ENCODE measurements at places on chromosomes 2 and 18.
A peak's percentile ranks its signal among the peaks of the same experiment; 100 is the strongest.

DNA sequence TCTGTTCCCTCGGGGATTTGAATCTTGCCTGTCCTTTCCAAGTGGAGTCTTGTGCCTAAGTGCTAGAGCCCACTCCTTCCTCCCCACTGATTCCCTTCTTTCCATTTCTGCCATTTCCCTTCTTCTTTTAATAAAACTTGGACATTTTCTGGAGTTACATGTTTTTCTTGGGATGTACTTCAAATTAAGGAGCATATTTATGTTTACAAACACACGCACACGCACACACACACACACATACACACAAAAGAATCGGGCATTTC lies 154.2 kb downstream of the TGIF1 start:
- DNase-seq: no peak

DNA sequence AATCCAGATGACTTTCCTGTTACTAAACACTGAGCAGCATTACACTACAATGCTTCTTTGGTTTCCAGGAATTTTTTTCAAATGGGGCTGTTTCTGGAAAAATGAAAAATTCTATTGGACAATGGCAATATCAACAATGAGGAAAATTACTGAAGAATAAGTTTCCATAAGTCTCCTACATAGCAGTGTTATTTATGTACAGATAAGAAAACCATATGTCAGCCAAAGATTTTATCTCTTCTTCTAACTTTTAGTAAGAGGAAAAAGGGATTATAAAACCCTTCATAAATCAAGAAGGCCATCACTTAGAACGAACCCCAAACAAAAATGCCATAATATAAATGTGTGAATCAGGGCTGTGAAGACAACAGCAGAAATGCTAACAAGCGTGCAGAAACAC lies 31.6 kb upstream of the NOSTRIN start:
- DNase-seq: no peak

DNA sequence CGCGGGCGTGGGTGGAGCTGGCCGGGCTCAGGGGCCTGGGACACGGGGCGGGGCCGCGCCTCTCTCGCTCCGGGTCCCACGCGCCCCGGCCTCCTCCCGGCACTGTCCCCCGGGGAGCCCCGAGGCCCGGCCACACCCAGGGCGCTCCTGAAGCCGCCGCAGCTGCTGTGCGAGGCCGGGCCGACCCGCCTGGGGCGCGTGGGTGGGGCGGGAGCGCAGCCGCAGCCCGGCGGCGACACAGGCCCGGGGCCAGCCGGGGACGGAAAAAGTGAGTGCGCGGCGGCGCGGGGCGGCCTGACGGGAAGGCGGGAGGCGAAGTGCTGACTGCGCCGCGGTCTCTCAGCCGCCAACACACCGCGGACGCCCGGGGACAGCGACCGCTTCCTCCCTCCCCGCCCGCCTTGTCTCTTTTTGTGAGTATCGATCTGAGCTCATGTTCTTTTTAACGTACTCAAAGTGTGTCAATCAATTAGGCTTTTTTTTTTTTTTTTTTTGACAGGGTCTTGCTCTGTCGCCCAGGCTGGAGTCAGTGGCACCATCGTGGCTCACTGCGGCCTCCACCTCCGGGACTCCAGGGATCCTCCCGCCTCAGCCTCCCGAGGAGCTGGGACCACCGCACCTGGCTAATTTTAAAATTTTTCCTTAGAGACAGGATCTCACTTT lies 14.5 kb downstream of the PDCD1 start:
- DNase-seq: peak; percentile 91

DNA sequence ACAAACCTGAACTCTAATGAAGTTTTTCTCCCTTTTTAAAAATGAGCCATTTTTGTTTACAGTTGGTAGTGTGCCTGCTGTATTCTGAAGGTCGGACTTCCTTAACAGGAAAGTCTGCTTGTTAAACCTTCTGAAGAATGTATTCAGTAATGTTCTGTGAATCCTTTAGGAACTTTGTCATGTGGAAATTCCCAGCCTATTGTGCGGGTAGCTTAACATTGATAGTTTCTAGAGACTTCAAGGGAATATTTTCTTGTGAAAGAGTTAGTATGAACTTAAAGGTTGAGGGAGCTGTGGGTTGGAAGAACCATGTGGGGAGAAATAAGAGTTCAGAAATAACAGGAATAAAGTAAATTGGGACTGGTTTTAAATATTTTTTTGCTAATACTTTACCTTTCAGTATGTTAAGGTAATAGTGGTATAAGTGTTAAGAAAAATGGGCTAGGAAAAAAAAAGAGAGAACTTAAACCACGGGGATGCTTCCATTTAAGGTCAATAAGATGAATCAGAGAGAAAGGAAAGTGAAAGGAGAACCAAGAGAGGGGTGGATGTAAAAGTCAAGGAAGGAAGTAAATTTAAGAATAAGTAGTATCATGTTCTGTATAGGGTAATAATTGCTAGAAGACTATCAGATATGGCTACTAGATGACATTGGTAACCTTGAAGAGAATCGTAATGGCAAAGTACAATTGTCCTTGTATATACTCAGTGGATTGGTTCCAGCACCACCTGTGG lies 90.5 kb downstream of the PMS1 start:
- no peak for DNase-seq

DNA sequence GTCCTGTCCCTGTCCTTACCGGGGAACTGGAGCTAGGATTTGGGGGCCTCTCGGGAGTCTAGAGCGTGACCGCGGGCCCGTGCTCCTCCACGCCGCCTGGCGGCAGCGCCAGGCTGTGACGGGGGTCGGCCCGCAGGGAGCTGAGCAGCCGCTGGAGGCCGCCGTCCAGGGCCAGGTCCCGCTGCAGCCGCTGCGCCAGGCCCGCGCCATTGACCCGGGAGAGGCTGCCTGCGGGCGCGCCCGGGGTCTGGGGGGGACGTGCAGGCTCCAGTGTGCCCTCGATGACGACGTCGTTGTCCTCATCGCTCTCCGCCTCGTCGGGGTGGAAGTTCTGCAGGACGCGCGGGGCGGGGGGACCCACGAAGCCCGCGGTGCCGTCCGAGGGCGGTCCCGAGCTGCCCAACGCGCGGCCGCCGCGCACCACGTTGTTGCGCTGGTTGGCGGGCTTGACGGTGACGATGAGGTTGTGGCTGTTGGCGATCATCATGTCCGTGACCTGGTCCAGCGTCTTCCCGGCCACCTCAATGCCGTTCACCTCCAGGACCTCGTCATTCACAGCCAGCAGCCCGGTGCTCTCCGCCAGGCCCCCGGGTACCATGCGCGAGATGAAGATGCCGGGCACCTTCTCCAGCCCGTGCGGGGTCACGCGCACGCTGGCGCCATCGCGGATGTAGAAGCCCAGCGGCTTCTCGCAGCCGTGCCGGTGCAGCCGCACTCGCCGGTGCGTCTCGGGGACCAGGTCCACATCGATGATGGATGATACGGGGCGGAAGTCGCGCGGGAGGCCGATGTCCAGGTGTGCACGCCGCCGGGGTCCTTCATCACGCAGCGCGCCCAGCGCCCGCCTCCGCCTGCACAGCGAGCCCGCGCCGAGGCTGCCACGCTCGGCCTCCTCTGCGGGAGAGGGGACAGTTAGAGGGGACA lies 50.9 kb downstream of the ADNP2 start:
- DNase-seq: peak; percentile 49

GRCh38 chr18:24770311-24771024 lies 310.0 kb downstream of the HRH4 start:
- no peak for DNase-seq

DNA sequence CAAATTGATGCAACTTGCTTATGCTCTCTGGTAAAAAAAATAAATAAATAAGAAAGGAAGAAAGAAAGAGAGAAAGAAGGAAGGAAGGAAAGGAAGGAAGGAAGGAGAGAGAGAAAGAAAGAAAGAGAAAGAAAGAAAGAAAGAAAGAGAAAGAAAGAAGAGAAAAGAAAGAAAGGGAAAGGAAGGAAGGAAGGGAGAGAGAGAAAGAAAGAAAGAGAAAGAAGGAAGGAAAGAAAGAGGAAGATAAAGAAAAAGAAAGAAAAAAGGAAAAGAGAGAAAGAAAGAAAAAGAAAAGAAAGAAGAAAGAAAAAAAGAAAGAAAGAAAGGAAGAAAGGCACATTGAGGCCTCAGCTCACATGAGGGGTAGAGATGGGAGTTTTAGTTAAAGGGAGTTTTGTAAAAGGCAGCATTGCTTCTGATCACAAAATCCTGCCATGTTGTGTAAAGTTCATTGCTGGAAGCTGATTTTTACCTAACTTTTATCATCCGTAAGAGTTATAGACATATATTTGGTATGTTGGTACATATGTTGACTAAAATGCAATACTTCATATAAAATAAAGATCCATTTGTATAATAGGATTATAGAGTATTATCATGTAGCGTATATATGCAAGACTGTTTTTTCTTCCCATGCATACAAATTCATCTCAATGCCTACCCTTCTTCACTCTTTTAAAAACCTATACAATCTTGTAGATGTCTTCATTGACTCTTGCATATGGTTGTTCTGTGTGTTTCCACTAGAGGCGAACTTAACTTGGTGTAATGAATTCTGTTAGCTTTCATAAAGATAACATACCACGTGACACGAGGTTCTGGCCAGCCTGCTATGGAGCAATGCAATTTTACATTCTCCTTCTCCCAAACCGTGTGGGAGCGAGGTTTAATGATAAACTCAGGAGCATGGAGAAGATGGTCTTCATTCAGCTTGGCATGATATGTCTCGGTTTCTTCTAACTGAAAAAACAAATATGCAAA lies 32.8 kb downstream of the MYOM1 start:
- DNase-seq: no peak

DNA sequence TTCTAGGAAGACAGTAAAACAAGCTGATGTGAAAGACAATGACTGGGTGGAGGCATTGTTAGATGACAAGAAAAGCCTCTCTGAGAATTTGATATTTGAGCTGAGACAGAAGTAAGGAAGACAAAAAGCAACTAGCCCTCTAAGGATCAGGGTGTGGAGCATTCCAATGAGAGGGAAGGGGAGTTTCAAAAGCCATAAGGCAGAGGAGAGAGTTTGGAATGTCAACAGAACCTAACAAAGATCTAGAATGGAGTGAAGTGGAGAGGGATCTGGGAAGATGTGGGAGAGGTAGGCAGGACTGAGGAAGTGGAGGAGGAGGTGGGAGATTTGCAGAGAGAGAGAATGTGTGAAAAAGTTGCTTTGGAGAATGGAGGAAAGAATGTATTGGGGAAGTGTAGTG lies 17.3 kb upstream of the ASXL2 start:
- DNase-seq: no peak

- DNase-seq: peak; percentile 57
These were observed 25.0 kb downstream of the SERPINB8 start for GRCh38 chr18:63994783-63995399.

DNA sequence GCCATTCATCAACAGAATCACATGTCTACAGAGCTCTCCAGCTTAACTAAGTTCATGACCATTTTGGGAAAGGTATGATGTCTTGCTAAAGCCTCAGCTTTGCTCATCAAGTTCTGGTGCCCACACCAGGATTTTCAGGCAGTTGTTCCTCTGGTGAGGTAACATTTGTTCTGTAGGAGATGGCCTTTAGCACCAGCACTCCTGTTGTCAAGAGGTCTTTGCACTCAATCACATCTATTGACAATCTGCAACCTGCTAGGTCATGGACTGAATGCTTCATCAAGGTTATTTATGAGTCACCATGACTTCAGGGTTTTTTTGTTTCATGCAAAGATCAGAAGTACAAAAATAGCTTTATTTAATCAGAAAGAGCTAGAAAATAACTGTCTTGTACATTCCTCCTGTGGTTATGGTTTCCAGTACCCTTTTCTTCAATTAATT lies 36.6 kb upstream of the VIT start:
- no peak for DNase-seq

- no peak for DNase-seq
These were observed 361.8 kb downstream of the RND3 start for GRCh38 chr2:150125708-150126107.

DNA sequence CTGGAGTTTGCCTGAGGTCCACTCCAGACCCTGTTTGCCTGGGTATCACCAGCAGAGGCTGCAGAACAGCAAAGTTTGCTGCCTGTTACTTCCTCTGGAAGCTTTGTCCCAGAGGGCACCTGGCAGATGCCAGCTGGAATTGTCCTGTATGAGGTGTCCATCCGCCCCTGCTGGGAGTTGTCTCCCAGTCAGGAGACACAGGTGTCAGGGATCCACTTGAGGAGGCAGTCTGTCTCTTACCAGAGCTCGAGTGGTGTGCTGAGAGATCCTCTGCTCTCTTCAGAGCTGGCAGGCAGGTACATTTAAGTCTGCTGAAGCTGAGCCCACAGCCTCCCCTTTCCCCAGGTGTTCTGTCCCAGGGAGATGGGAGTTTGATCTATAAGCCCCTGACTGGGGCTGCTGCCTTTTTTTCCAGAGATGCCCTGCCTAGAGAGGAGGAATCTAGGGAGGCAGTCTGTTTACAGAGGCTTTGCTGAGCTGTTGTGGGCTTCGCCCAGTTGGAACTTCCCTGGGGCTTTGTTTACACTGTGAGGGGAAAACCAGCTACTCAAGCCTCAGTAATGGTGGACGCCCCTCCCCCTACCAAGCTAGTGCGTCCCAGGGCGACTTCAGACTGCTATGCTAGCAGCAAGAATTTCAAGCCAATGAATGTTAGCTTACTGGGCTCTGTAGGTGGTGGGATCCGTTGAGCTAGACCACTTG lies 34.7 kb downstream of the TFPI start:
- DNase-seq: no peak

GRCh38 chr18:7601936-7602335 lies 34.8 kb downstream of the PTPRM start:
- DNase-seq: no peak

GRCh38 chr2:24915796-24916195 lies 4.2 kb downstream of the ADCY3 start:
- no peak for DNase-seq

- DNase-seq: no peak
These were observed 15.5 kb downstream of the LAMA1 start for GRCh38 chr18:7102131-7102530.

GRCh38 chr2:233638836-233639235 lies 2.6 kb downstream of the UGT1A10 start:
- peak; percentile 10 for DNase-seq

- no peak for DNase-seq
These were observed 36.4 kb downstream of the FLACC1 start for GRCh38 chr2:201320701-201321100.

- DNase-seq: no peak
These were observed 447.7 kb downstream of the SOX11 start for GRCh38 chr2:6139916-6140315.

DNA sequence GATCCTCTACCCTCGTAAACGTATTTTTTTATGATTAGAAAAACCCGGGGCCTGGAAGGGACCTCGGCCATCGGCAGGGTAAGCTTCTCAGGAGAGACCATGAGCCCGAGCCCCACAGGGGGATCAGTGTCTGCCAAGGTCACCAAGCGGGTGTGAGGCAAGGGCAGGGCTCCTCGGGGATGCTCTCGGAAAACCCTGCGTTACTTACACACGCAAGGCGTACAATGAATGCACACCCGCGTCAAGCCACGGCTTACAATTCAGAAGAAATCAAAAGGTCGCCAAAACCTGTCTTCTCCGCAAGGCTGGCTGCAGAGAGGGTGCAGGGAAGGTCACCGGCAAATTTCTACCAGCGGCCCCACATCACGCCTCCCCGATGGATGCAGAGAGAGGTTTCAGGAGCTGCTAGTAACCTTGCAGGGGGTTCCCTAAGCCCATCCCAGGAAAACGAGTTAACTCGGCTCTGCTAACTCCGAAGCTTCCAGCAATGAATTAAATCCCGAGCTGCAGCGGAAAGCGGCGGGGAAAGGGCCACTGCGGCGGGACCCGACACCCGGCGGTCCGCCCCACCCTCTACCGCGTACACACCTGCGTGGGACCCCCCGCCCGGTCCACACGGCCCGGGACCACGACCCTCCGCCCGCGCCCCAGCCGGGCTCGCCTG lies 638 bp downstream of the ST3GAL5 start:
- peak; percentile 64 for DNase-seq

GRCh38 chr18:3706279-3707097 lies 256.5 kb downstream of the TGIF1 start:
- DNase-seq: no peak

GRCh38 chr2:199594443-199594842 lies 136.7 kb upstream of the SATB2 start:
- no peak for DNase-seq

GRCh38 chr2:49129034-49129433 lies 25.3 kb downstream of the FSHR start:
- DNase-seq: no peak

Measured in activated CD8-positive, alpha-beta T cell treated with anti-CD3 and anti-CD28 coated beads for 36 hours (primary cell).